ENCODE measurements at places on chromosomes 3 and 15.

DNA sequence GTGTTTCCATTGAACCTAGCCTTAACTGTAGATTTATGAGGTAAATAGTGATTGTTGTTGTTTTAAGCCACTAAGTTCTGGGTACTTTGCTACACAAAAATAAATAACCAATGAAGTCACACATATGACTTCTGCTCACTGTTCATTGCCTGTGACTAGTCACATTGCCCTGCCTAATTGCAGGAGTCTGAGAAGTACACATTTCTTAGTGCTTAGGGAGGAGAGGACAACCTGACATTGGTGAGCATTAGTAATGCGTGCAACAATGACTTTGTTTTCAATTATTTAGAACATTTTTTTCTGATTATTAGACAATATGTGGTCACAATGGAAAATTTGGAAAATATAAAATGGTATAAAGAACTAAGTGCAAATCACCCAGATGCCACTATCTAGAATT lies 133.2 kb upstream of the DAZL start:
- no peak for DNase-seq

DNA sequence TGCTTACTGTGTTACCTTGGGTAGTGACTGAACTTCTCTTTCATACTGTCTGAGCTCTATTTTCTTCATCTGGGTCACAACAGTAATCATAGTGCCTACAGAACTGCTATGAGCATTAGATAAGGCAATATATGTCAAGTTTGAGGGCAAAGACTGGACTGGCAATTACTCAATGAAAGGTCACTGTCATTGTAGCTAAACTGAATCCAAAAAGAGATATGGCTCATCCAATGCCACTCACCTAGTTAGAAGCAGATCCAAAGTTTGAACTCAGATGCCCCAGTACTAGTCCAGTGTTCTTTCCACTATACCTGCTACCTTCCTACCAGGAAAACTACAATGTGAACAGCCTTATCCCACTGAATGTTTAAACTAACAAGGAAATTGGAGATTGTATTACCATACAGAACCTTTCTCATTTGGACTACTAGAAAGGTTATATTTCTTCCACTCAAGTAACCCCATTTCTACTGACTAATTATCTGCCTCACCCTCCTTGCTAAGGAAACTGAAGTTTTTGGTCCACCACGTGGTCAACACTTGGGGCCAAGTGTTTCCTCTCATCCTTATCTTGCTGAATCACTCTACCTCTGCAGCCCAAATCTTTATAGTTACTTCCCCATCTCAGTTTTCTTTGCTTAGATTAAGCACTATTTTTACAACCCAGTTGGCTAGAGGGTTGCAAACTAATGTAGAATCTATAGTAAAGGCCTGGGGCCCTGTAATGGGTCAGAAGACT lies 202.3 kb upstream of the LPP start:
- no peak for DNase-seq

DNA sequence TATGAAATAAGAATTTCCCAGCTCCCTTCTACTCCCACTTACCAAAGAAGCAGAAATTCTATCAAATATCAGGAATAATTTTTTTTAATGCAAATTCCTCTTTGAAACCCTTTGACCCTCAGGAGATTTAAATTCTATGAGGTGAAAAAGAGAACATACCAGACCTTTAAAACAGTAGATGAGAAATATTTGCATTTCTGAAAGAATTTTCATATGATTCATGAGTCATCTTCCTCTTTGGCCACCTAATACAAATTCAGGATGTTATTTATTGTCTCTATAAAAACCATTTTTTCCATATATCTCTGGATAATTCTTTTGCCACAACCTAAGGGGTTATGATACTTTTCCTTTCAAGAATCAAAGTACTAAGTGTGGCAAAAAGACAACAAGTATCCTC lies 67.3 kb upstream of the ST3GAL6 start:
- DNase-seq = no peak

- DNase-seq = no peak
These were observed 61.2 kb upstream of the MFGE8 start for GRCh38 chr15:88974392-88974791.

DNA sequence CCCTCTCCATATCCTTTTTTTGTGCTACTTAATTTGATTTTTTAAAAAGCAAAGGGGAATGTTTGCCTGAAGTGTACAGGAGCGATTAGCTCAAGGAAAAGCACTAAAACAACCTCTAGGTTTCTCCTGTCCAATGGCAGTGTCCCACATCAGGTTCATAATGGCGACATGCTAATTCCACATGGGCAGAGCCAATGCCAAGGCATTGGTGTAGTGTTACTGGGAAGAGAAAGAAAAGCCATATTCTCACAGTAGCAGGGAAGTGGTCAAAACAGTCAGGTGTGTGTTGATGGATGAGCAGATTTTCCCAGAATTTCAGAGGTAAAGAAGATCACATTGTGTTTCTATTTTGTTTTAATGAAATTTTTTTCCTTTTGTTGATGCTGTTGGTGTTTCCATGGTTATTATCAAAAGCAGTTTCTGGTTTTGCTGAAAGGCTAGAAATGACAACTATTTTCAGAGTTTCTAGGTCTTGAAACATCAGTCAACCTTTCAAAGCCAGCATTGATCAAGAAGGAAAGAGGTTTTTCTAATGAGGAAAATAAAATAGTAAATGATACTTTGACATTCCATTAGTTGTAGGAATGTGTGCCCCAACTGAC lies 65.2 kb downstream of the FNDC3B start:
- no peak for DNase-seq

DNA sequence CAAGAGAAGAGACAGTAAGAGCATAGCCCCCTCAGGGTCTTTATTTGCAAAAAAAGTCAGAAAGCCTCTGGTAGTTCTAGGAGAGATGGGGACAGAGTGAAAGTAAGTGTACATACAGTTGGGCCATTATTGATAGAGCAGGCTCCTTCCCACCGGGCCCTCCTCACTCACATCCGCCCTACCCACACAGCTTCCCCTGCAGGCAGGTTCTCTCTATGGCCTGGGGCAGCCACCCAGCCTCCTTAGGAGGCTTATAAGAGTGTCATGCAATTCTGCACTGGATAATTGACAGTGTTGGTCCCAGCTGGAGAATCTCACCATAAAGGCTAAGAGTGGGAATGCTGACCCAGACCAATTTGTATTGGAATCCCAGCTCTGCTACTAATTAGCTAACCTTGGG lies 49.5 kb downstream of the SLC30A4 start:
- no peak for DNase-seq

- no peak for DNase-seq
These were observed 54.9 kb downstream of the KIF9 start for GRCh38 chr3:47227678-47228077.

DNA sequence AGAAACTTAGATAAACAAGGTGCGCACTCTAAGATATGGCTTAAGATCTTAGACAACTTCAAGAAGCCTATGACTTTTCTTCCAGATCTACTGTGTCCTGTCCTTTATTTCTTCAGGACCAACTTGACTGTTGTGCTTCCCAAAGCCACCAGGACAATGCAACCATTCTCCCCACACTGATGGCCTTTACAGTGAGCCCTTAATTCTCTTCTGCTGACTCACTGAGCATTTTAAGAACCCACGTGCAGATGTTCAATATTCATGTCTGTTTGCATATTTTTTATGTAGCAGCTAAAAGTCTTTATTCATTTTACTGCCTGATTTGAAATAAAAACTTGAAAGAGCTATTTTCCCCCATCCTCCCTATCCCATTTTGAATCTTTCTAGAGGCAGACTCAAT lies 103.3 kb upstream of the SLC2A2 start:
- DNase-seq = no peak

DNA sequence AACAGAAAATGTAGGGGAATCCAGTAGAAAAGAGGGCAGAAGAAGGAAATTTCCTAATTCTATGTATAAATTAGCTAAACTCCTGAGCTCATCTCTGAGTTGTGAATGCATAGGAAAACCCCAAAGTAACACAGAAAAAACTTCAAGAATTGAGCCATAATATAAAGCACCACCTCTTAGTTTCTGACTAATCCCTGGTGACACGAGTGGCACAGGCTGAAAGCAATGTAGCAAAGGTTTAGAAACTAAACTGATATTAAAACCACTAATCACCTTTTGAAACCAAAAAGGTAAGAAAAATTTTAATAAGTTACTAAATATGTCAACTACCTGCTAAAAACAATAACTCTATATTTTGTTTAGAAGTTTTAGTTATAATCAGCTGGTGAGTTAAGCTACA lies 255.6 kb upstream of the NECTIN3 start:
- DNase-seq = no peak

- DNase-seq = no peak
These were observed 24.7 kb upstream of the KLHL6 start for GRCh38 chr3:183579967-183580900.

GRCh38 chr3:121750087-121750415 lies 510 bp upstream of the GOLGB1 start:
- DNase-seq = no peak

DNA sequence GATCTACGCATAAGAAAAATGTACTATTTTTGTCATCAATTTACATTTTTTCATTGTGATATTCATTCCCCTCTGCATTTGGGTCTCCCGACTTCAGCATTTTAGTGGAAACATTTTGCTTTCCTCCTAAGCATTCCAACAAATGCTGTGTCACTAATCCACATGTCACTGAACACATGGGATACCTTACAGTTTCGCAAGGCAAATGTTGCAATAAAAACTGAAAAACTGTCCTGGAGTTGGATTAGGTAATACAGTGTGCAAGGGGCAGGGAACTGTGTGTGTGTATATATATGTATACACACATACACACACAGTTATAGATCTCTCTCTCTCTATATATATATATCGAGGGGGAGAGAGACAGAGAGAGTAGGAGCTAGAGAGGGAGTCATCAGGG lies 632.2 kb downstream of the MAGI1 start:
- DNase-seq = no peak

GRCh38 chr3:150407051-150407807 lies 869 bp upstream of the TSC22D2 start:
- no peak for DNase-seq

GRCh38 chr3:5056111-5056391 lies 66.0 kb upstream of the ARL8B start:
- no peak for DNase-seq

Measured in activated CD4-positive, alpha-beta T cell treated with anti-CD3 and anti-CD28 coated beads, Interleukin-2, amount 50 U/mL, for 4 hours (primary cell).